ENCODE measurements at places on chromosomes 13 and 19.

- peak; percentile 96 for DNase-seq
Measured at GRCh38 chr19:53431399-53432087, at the start of gene ZNF761. TSS of gene ZNF761 (plus strand) at chr19:53431984. CDS start at chr19:53447269, 15,285 bp downstream.

- no peak for DNase-seq
Measured at GRCh38 chr19:44587963-44588770, 25.2 kb upstream of the IGSF23 start.

- no peak for DNase-seq
Measured at GRCh38 chr13:29845440-29846056, 4.9 kb downstream of the UBL3 start.

DNA sequence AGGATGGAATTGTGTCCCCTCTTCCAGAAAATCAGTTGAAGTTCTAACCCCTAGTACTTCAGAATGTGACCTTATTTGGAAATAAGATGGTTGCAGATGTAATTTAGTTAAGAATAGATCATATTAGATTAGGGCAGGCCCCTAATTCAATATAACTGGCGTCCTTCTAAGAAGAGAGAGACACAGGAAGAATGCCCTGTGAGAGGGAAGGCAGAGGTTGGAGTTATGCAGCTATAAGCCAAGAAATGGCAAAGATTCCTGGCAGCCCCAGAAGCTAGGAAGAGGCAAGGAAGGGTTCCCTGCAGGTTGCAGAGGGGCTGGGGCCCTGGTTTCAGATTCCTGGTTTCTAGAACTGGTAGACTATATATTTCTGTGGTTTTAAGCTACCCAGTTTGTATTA lies 30.0 kb downstream of the HS6ST3 start:
- no peak for DNase-seq

- DNase-seq, result no peak
Measured at GRCh38 chr13:99406799-99407201, 94.5 kb upstream of the TM9SF2 start.

DNA sequence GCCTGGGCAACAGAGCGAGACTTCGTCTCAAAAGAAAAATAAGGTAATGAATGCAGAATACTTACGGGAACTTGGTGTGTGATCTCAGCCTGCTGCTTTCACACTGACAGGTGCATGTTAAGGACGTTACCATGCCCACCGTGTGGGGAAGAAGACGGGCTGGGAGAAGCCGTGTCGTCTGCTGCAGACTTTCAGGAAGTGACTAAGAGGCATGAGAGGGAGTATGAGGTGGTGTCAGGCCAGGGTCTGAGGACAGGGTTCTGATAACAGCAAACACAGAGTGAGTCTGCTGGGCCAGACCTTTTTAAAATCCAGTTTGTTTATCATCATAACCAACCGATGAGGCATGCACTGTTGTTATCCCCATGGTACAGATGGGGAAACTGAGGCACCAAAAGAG lies 13.6 kb upstream of the GALP start:
- DNase-seq, result no peak

- DNase-seq, result no peak
Measured at GRCh38 chr19:8367327-8368001, 3.5 kb downstream of the ANGPTL4 start.

GRCh38 chr19:799076-799881 lies 2.0 kb downstream of the PTBP1 start:
- no peak for DNase-seq

- DNase-seq, result no peak
Measured at GRCh38 chr19:48501494-48502349, 9.9 kb downstream of the LMTK3 start.

DNA sequence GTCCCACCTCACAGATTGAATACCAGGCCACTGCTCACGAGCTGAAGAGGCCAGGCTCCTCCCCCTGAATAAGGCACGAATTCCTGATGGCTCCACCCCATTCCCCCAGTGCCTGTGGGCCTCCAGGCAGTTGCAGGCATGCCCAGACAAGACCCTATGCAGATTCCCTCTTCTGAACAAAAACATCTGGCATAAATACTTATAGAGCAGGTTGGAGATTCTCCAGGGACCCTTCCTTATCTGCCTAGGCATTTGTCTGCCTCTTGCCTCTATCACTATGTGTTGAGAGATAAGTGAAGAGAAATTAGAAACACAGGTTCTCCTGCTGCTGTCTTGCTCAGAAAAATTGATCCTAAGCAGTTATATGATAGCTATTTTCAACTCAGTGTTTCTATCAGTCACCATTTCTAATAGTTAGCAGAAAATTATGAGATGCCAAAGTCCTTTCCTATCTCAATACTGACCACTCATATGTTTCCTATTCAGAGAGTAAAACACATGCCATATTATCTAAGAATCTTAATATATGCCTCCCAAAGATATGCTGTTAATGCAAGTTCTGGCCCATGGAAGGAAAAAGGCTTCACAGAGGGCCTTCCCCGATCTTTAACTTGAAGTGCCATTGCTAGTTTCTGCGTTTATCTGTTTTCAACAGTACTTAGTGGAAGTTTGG lies 364.0 kb downstream of the KCTD12 start:
- DNase-seq, result no peak

- no peak for DNase-seq
Measured at GRCh38 chr13:99821741-99822140, 149.8 kb downstream of the ZIC5 start.

DNA sequence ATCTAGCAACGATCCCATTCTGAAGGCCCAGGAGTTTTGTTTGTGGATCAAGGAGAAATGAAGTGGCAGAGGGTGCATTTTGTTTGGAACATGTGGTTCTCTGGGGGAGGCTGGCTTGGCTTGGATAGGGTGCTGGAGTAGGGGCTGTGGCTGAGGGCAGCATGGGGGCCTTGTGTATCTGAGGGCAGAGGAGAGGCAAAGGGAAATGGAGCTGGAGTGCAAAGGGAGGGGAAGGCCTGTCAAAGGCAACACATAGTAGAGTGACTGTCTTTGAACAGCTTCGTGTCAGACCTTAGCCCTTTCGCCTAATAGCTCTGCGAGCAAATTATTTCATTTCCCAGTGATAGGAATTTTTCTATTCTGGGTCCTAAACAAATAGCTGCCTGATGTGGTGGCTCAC lies 187.2 kb downstream of the KCNRG start:
- no peak for DNase-seq

DNA sequence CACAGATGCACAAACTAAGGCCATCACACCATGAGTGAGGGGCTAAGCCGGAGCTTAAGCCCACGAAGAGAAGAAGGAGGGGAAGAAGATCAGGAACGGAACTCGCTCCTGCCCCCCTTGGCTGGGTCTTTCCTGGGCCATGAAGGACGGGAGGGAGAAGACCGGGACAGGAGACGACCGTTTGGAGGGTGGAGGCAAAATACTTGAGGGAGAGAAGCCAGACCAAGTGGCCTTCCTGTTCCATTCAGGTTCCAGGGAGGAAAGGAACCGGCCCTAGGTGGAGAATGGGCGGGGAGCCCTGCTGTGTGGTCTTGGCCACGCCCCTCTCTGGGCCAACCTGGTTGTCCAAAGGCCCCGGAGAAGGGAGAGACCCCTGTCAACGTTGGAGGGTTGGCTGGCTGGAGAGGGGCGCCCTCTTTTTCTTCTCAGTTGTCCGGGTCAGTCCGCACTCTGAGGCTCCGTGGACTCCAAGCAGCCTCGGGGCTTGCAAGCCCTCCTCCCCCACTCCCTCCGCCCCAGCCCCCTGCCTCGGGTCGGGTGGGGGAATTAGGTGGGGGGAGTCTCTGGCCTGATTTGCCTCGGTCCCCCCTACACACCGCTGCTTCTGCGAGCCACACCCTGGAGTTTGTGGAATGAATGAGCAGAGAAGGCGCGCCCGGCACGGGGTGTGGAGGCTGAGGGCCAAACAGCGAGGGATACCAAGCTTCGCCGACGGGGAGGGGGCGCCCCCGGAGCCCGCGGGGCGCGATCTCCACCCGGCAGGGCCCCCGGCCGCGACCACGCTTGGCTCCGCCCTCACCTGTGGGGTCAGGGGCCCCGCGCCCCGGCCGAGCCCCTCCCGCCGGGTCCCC lies 757 bp downstream of the FBN3 start:
- no peak for DNase-seq

- no peak for DNase-seq
Measured at GRCh38 chr19:31545777-31546176, 196.5 kb upstream of the TSHZ3 start.

- no peak for DNase-seq
Measured at GRCh38 chr19:49491030-49491803, 3.8 kb downstream of the RPL13A start.

- no peak for DNase-seq
Measured at GRCh38 chr13:39862900-39863299, 207.4 kb downstream of the COG6 start.

DNA sequence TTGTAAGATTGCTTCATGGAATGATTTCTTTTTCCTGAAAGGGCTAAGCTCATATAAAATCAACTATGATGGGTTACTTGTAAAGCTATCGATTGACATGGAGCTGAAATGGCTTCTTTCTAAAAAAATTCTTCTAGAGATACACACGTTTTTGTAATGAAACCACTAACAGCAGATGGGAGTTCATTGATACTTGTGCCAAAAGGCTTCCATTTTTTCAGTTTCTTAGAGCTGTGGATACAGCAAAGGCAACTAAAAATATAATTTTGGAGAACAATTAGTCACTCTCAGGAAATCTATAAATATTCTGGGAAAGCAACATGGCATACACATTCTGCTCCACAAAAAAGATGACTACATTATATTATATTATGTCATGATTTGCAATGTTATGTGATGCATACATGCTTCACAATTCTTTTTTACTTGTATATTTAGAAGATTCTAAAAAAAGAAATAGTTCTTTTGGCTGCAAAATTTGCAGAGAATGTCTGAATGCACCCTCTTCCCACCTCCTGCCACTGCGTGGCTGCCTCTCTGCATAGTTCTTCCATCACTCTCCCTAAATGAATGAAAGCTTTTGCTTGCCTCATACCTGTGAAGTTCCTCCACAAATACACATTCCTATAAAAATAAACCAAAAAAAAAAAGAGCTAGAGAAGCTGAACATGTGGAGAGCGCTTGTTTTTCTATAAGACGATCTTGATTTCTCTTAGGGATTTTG lies 802.5 kb downstream of the EFNB2 start:
- no peak for DNase-seq

DNA sequence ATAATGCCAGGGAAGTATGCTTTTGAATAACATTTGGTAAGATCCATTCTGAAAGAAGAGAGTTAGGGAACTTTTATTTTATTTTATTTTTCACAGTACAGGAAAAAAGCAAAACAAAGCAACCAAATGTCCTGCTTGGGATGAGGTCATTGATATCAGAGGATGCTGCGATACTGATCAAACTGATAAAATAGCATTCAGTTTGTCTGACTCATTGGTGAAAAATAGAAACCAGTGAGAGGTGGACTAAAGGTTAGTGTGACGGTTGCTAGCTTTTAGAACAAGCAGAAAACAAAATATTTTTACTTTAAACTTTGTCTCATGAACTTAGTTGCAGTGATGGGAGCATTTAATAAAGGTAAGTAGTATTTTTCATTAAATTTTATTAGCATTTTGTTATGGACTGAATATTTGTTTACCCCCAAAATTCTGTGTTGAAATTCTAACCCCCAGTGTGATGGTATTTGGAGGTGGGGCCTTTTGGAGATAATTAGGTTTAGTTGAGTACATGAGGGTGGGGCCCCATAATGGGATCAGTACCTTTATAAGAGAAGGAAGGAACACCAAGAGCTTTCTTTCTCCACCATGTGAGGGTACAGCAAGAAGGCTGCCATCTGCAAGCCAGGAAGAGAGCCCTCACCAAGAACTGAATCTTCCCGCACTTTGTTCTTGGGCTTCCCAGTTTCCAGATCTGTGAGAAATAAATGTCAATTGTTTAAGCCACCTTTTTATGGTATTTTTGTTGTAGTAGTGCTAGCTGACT lies 37.3 kb downstream of the ITGBL1 start:
- no peak for DNase-seq

- no peak for DNase-seq
Measured at GRCh38 chr13:111275382-111275781, 45.1 kb upstream of the TEX29 start.

DNA sequence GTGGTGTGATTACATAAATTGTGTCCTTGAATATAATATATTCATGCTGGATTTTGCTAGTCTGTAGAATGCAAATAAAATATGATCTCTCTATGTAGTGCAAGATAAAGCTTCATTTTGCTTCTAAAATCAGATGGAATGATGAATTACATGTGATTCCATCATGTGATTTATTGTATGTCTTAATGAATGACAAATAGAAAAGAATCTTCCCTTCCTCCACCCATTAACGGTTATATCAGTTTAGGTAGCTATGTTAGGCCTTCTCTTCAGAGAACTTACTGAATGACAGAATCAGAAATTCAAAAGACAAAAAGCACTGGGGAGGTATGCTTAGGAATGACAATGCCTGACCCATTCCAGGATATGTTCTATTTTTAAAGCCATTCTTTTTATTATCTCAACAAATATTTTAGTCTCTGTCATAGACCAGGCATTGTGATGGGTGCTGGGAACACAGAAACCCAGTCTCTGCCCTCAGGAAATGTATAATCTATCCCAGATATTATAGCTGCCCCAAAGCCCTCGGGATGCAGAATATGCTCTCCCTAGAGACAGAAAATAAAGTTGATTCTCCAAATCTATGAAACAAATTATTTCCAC lies 90.6 kb downstream of the TEX26 start:
- DNase-seq, result no peak

DNA sequence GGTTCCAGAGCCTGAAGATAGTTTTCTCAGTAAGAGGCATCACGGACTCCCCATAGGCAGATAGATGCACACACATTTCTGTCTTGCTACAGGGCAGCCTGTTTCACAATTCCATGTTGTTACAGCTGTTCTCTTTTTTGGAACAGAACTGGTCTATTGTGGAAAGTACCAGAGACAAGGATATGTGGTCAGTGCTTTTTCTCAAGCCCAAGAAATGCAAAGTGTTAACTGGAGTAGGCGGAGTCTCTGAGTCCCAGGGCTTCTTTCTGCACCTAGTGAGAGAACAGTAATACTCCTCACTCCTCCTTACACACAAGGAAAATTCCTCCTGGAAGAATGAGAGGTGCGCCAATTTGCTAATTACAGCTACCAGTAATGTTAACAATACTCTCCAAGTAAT lies 141.6 kb upstream of the ARGLU1 start:
- DNase-seq, result no peak

DNA sequence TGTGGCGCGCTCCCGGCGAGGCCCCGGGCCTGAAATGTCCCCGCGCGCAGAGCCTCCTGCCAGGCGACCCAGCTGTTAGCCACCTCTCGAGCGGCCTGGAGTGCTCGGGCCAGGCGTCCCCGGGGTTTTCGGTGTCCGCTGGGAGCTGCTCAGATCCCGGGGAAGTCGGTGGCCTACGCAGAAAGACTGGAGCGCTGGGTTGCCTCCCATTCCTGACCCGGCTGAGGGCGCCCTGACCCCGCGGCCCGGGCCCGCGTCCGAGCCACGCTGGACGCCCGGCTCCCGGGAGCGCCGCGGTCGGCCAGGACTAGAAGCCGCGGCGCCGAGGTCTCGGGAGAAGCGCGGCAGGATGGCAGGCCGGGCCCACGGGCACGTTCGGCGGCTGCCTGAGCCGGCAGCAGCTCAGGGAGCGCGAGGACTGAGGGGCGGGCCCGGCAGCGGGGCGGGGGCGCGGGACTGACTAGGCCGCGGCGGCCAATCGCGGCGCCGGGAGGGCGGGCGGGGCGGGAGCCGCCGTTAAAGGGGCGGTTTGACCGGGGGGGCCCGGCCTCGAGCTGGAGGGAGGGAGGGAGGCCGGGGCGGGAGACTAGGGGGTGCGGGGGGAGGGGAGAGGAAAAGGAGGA lies 1.3 kb upstream of the ZIC2 start:
- DNase-seq, result peak; percentile 32

Data from stimulated activated CD8-positive, alpha-beta memory T cell treated with anti-CD3 and anti-CD28 coated beads, Interleukin-12 subunit alpha, Interleukin-12 subunit beta, amount 100 ng/mL, for 1 hour (primary cell).